Testis (tissue), 5 donors: ENCODE measurements at places on chromosomes 1 and 21. TPM values are rescaled to one million over a fixed set of nuclear protein-coding genes. Genes with fewer than 3 reads are reported as not detected.
A peak's percentile ranks its signal among the peaks of the same experiment; 100 is the strongest.

The GPATCH2 gene
- polyA plus RNA-seq, result 14.1 TPM

The PRSS38 gene
- polyA plus RNA-seq, result 5.4 TPM

The MCOLN2 gene
- polyA plus RNA-seq, result 6.3 TPM

The ST6GALNAC5 gene
- polyA plus RNA-seq, result 3.1 TPM

The CFAP74 gene
- 24.9 TPM for polyA plus RNA-seq

The FMN2 gene
- polyA plus RNA-seq, result 4.3 TPM

The SPRR2A gene
- not detected for polyA plus RNA-seq

DNA sequence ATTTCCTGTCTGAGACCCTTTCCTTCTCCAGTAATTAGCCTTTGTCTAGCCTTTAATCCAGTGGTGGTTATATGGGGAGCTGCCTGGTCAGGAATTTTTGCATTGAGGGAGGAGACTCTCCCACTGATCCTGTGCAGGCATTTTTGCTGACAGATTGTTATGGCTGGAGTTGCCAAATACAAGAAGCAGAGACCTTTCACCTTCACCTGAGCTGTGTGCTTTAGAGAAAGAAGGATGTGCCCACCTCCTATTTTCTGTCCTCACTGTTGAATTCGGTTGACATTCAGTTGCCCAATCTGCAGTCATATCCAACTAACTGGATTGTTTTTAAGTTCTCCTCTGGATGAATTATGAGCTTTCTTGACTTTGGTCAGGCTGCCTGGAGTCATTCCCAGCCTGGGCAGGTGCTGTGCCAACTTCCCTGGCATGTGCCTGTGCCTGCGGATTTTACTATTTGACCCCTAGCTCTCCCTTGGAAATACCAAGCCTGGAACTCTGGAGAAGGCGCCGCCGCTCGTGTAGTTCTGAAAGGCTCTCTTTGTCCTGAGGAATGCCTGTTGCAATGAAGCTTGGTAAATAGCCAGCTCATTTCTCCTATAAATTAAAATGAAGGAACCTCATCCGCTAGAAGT is 143.9 kb downstream of the NOS1AP start:
- H3K27ac ChIP-seq, result no peak overlapping the region
- peaks cover 9% of the 10 kb centered on the region for H3K4me1 ChIP-seq
- peak; percentile 80 for DNase-seq

GRCh38 chr1:181038399-181038873 is 4.7 kb downstream of the MR1 start:
- H3K4me3 ChIP-seq, result no peak overlapping the region
- no peak overlapping the region for H3K27ac ChIP-seq

- no peak for DNase-seq
- no peaks in the 10 kb centered on the region for H3K27me3 ChIP-seq
- H3K4me3 ChIP-seq, result no peak overlapping the region
- no peaks in the 10 kb centered on the region for H3K4me1 ChIP-seq
Observed at GRCh38 chr21:41059871-41060270, 108.1 kb upstream of the BACE2 start.

DNA sequence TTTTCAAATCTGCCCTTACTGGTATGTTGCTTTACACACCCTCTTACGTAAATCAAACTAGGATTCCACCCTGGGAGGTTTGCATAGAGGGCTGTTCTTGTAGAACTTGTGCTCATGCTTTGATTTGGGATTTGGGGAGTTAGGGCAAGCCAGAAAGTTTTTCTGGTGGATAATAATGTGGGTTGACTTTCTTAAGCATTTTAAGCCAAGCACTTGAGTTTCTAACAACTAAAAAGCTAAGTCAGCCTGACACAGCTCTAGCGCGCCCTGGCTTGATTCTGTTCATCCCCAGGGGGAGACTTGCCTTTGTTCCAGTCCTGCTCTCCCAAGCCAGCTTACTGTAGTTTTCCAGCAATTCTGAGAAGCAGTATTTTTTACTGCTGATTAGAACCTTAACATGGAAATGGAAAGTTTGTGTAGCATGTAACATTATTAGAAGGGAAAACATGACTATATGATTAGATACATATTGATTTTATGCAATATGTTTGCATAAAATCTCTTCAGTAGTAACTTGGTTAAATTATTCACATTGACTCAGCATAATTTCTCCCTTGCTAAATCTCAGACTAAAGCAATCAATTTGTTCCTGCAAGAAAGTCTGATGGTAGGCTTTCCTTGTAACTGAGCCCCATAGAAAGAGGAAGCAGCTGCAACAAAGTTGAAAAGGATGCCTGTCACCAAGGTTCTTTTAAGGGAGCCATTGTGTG is 11.0 kb upstream of the PGD start:
- peak; percentile 64 for DNase-seq
- H3K27ac ChIP-seq, result peak overlapping the region; percentile 71
- H3K27me3 ChIP-seq, result no peaks in the 10 kb centered on the region
- no peak overlapping the region for H3K4me3 ChIP-seq
- H3K36me3 ChIP-seq, result no peaks in the 10 kb centered on the region

DNA sequence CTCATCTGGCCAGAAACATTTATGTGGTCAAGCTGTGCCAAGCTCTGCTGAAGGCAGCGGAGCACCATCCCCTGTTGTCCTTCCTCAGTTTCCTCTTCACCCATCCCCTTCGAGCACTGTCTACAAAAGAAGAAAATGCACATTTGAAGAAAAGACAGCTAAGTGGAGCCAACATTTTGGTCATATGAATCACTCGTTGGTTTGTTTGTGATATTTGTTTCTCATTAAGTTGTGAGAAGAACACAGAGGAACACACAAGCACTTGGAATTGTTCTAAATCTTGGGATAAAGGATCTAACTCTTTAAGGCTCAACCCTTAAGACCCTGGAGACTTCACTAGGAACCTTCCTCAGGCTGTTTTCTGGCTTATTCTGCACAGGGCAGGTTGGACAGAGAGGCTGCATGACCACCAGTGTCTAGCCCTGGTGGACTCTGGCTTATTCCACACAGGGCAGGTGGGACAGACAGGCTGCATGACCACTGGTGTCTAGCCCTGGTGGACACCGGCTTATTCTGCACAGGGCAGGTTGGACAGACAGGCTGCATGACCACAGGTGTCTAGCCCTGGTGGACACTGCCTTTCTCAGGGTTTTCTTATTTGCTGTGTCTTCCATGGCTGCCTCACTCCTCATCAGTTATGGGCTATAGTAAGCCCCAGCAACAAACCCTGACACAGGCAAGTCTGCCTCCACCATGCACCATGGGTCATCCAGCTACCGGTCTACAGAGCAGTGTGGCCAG is 35.3 kb upstream of the COL6A2 start:
- no peak overlapping the region for H3K4me3 ChIP-seq
- no peaks in the 10 kb centered on the region for H3K27me3 ChIP-seq
- DNase-seq, result no peak
- H3K27ac ChIP-seq, result no peak overlapping the region
- no peaks in the 10 kb centered on the region for H3K36me3 ChIP-seq

- H3K4me3 ChIP-seq, result no peak overlapping the region
- H3K36me3 ChIP-seq, result no peaks in the 10 kb centered on the region
- no peaks in the 10 kb centered on the region for H3K27me3 ChIP-seq
- peak; percentile 69 for DNase-seq
Observed at GRCh38 chr1:160768295-160768657, 27.7 kb upstream of the LY9 start.

DNA sequence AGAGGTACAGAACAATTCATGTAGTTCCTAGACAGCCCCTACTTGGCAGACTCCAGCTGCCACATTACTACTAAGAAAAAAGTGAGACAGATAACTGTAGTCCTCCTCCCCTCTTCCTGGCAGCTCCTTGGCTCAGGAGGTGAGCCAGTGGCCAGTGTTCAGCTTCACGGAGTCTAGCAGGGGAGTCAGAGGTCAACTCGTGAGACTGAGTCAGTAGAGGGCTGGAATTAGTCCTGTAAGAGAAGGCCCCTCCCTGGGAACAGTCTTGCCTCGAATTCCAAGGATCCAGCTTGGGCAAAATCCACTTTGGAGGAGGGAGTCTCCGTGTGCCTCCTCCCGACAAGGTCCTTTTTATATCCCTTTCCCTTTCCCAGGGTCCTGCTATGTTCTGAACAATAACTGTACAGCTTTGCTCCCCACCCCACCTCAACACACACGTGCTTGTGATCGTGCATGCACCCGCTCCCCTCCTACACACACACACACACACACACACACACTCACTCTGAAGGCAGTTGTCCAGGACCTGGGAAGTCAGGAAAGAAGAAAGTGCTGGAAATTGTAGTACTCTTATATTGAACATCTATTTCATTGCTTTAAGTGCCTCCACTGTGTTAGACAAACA is 22.5 kb upstream of the SLC27A3 start:
- H3K27me3 ChIP-seq, result no peaks in the 10 kb centered on the region
- peak overlapping the region; percentile 89 for H3K27ac ChIP-seq

DNA sequence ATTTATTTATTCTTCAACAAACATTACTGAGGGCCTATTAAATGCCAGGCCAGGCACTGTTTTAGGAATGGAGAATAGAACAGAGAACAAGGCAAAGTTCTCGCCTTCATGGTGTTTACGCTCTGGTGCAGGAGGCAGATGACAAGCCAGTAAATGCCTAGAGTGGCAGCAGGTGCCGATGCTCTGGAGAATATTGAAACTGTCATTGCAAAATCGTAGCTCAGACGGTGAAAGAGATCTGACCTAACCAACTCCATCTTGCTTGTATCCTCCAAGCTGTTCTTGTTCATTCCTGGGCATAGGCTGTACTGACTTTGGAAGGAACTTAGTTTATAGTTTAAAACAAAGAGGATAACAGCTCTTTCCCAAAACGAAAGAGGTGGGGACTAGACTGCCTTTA is 13.5 kb upstream of the ENO1 start:
- H3K36me3 ChIP-seq, result no peaks in the 10 kb centered on the region
- no peak for DNase-seq
- no peak overlapping the region for H3K27ac ChIP-seq
- H3K27me3 ChIP-seq, result no peaks in the 10 kb centered on the region
- no peak overlapping the region for H3K4me3 ChIP-seq
- peaks cover 9% of the 10 kb centered on the region for H3K4me1 ChIP-seq

DNA sequence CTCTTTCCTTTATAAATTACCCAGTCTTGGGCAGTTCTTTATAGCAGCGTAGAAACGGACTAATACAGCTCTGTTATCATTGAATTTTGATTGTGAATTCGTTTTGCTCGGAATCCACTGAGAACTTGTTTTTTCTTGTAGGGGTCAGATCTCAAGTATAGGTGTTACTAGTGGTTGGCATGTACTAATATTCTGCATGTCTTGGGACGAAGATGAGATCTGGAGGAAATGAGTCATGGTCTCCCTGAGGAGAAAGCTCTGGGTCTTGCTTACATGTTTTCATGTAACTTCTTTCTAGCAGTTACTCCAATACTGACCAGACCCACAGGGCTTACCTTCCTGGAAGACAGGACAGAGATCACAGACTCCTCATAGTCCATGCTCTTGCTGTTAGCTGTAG is 30.3 kb downstream of the ZSCAN20 start:
- H3K36me3 ChIP-seq, result no peaks in the 10 kb centered on the region
- no peaks in the 10 kb centered on the region for H3K27me3 ChIP-seq
- H3K4me3 ChIP-seq, result no peak overlapping the region

- no peaks in the 10 kb centered on the region for H3K27me3 ChIP-seq
- peaks cover 9% of the 10 kb centered on the region for H3K4me1 ChIP-seq
- no peaks in the 10 kb centered on the region for H3K36me3 ChIP-seq
- no peak overlapping the region for H3K4me3 ChIP-seq
Observed at GRCh38 chr1:100050139-100050538, 80.3 kb downstream of the SLC35A3 start.

GRCh38 chr1:15358565-15359133 is 51.0 kb upstream of the EFHD2 start:
- no peak overlapping the region for H3K4me3 ChIP-seq
- peaks cover 12% of the 10 kb centered on the region for H3K4me1 ChIP-seq
- peak; percentile 81 for DNase-seq
- H3K36me3 ChIP-seq, result no peaks in the 10 kb centered on the region
- H3K27ac ChIP-seq, result peak overlapping the region; percentile 59

DNA sequence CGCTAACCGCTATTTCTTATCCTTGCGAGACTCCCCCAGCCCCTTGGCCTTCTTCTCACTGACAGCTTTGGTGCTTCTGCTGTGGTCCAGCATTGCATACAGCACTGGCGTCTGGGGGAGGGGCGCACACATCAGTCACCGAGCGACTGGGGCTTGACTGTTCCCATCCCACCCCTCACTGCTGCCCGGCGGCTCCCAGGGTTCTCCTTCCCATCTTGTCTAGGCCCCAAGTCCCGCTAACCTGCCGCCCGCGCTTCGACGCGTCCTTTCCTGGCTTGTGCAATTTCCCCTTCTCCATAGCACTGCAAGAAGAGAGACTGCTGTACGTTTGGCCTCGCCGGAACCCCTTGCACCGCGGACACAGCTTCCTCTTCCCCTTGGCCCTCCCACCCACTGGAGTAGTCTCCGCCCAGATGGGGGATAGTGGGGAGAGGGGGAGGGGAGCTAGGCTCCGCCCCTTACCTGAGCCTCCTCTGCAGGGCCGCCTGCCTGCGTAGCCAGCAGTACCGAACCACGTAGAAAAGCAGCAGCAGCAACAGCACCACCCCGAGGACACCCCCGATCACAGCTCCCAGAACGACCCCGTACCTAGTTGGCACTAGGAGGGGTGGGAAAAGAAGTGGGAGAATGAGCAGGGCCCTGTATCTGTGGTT is 3.8 kb downstream of the MPZ start:
- H3K4me3 ChIP-seq, result peak overlapping the region; percentile 60
- no peaks in the 10 kb centered on the region for H3K27me3 ChIP-seq
- H3K36me3 ChIP-seq, result no peaks in the 10 kb centered on the region
- DNase-seq, result peak; percentile 81

DNA sequence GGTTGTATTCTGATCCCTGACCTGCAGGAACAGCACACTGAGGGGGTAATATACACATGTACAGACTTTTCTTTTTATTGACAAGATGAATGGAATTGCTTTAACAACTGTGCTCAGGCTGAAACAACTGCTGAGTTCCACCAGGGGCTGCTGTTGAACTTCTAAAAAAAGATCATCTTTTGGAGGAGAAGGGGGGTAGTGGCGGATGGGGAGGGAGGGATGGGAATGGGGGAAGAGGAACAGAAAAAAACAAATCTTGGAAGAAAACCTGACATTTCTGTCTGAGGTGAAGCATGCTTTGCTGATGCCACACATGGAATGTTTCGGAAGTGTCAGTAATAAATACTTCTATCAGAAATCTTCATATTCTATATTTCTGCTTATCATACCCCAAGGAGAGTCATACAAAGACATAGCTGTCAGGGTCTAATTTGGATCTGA is 75.0 kb downstream of the RWDD3 start:
- H3K27me3 ChIP-seq, result no peaks in the 10 kb centered on the region
- H3K36me3 ChIP-seq, result no peaks in the 10 kb centered on the region
- H3K4me3 ChIP-seq, result no peak overlapping the region
- H3K4me1 ChIP-seq, result no peaks in the 10 kb centered on the region
- H3K27ac ChIP-seq, result no peak overlapping the region
- peak; percentile 38 for DNase-seq

DNA sequence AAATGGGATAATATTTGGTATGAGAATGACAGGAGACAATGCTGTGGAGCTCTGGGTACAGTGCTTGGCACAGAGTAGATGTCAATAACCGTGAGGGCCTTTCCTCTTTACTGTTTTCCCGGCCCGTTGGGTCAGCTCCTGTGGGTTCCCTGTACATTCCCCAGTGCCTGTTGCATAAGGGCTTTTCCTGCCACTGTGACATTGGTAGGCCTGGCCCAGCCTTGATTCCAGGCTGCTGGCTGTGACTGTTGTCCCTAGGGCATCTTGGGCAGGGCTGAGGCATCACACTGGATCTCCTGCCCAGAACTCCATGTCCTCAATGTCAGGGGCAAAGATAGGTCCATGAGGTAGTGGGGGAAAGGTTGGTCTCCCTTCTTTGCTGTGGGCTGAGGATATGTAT is 25.8 kb upstream of the MYCL start:
- no peaks in the 10 kb centered on the region for H3K4me1 ChIP-seq
- H3K27me3 ChIP-seq, result no peaks in the 10 kb centered on the region
- no peak for DNase-seq
- H3K36me3 ChIP-seq, result no peaks in the 10 kb centered on the region
